ENCODE measurements at places on chromosomes 6 and 20.

GRCh38 chr6:3001773-3002293, 2.1 kb downstream of the NQO2 start:
- peak; percentile 61 for DNase-seq

DNA sequence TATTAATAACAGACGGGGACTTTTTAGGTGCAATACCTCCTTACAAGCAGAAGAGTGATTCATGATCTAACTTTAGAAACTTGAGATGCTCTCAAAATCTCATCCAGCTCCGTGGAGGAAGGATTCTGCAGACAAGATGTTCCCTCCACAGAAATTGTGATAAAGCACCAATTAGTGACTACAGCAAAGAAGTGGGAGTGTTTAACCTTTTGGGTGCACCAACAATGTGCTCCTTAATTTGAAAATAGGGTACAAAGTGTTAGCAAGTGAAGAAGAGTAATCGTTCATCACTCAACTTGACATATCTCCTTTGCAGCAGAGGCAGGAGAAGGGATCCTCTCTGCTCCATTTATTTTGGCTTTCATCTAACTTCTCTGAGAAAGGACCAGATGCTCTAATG, 22.8 kb upstream of the SCP2D1 start:
- no peak for DNase-seq

- no peak for DNase-seq
Observed at GRCh38 chr6:57313711-57314471, 3.5 kb upstream of the PRIM2 start.

DNA sequence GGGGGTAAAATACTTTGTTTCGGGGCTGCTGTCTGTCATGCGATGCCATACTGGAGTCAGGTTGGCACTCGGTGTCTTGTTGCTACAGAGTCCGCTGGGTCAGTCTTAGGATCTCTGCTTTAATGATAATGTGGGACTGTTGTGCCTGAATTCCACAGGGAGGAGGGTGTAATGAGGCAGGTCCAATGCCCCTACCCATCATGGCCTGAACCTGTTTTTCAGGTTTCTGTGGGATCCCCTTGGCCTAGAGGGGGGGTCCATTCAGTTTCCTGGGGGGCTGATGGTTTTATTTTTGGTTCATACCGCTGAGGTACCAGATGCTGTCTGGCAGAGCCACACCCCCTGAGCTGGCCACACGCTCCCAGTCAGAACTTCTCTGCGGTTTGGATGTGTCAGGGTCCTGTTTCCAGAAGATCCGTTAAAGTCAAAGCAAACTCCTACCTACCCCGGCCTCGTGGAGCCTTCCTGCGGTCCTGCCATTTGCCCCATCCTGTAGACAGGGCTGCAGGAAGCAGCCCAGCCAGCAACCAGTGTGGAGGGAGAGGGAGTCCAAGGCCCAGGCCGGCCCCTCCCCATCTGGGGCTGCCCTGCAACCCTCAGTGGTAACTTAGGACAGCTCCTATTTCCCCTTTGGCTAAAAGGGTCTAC, 69.7 kb downstream of the TCP11 start:
- no peak for DNase-seq

DNA sequence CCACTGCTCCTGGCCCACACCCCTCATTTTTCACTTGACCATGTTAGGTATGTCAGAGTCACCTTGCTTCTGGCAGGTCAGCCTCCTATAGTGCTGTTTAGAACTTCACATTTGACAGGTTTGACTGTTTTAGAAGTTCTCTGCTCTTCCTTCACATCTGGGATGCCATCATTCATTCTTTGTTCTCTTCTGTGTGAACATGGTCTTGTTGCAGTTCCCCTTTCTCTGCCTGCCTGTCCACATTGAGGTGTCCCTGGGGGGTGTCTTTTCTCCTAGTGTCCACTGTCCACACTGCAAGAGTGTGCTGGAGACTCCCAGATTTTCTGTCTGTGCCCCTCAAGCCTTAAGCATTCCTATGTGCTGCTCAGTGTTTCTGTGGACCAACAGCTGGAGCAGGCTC, 89.5 kb downstream of the JARID2 start:
- DNase-seq: no peak
